Astrocyte of the hippocampus (primary cell): ENCODE measurements at places on chromosomes 2 and 18.
A peak's percentile ranks its signal among the peaks of the same experiment; 100 is the strongest.

GRCh38 chr2:30514134-30514847 lies 67.2 kb downstream of the LCLAT1 start:
- DNase-seq: peak; percentile 51

DNA sequence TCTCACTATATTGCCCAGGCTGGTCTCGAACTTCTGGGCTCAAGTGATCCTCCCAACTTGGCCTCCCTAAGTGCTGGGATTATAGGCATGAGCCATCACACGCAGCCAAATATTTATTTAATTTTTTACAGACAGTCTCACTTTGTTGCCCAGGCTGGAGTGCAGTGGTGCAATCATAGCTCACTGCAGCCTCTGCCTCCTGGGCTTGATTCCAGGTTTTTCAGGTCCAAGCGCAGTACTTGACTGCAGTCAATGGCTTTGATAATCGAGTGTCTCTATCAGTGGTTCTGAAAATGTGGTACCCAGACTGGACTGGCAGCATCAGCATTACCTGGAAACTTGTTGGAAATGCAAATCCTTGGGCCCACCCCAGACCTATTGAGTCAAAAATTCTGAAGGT lies 63.1 kb downstream of the PLB1 start:
- no peak for DNase-seq

GRCh38 chr2:85804583-85804982 lies 50.8 kb downstream of the ATOH8 start:
- no peak for DNase-seq

- DNase-seq: no peak
Observed at GRCh38 chr18:39655341-39655740, 2089.7 kb upstream of the CELF4 start.

GRCh38 chr18:63953811-63954210 lies 4.7 kb downstream of the HMSD start:
- peak; percentile 9 for DNase-seq

GRCh38 chr2:157866202-157866601 lies 9.9 kb downstream of the ACVR1 start:
- DNase-seq: peak; percentile 61

DNA sequence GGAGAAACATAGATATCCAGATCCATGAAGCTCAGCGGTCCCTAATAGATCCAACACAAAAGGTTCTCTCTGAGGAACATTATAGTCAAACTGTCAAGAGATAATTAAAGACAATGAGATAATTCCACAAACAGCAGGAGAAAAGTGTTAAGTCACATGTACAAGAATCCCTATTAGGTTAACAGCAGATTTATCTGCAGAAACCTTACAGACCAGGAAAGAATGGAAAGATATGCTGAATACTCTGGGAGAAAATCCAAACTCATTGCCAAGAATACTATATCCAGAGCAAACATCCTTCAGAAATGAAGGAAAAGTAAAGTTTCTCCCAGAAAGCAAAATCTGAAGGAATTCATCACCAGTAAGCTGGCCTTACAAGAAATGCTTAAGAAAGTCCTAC lies 10.8 kb upstream of the KDM3A start:
- DNase-seq: no peak

- DNase-seq: no peak
Observed at GRCh38 chr2:2998971-2999370, 378.6 kb downstream of the EIPR1 start.

DNA sequence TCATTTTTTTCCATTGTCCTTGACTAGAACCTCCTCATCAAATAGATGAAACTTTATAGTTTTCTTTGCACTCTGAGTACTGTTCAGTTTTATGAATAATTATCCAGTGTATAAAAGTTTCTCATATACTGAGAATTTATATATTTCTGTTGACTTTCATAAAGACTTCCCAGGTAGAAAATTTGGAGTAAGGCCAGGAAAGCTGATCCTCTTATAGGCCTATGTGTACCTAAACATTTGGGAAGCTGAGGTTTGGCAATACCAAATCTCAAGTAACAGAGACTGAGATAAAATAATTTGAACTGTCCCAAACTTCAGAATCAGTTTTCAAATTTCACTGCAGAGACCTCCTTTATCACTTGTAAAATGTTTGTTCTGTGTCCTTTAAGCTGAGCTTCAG lies 43.4 kb downstream of the CCDC102B start:
- DNase-seq: no peak

- DNase-seq: peak; percentile 58
Observed at GRCh38 chr2:104860451-104860790, 6.5 kb downstream of the POU3F3 start.
